ENCODE measurements at places on chromosomes 13 and 19. TPM values are rescaled to one million over a fixed set of nuclear protein-coding genes. Genes with fewer than 3 reads are reported as not detected.

DNA sequence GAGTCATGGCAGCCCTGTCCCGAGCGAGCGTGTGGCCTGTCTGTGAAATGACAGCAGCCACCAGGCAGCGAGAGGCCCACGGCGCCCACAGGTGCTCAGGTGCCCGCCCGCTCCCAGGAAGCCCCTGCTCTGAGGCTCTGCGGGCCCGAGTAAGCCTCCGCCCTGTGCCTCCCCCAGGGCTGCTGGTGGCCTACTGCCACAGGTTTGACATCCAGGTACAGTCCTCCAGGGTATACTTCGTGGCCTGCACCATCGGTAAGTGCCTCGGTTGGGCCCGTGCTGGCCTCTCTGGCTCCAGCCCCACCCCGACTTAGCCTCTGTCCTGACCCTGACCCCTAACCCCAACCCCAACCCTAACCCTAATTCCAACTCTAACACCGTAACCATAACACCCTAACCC, 15.0 kb upstream of the TMPRSS9 start:
- DNase-seq, result no peak

The MAP4K1 gene
- 5.0 TPM for polyA plus RNA-seq

- no peak for DNase-seq
These were observed 161.6 kb downstream of the ZIC5 start for GRCh38 chr13:99809926-99810325.

DNA sequence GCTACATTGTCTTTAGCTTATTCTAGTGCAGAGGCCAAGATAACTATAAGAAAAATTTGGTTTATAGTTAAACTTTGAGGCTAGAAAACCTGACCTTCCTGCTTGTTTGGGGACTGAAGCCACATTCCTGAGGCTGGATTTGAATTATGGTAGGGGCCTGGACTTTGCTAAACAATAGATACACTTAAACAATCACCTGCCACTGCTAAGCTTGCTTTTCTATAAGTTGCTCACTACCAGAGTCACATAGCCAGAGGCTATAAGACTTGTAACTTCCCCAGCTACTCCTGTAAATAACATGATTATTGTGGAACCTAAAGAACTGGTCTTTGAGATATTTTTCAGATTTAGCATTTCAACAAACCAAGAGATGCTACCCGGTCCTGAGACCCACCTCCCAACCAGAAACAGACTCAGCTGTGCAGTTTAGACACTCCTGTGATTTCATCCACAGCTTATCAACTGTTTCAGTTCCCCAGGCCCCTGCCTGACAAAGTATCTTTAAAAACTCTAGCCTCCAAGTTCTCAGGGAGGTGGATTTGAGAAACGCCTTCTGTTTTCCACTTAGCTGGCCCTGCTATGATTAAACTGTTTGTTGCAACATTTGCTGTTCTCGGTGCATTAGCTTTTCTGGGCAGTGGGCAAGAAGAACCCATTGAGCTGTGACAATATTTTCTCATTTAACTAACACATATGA, 77.7 kb downstream of the MIPEP start:
- DNase-seq, result no peak

DNA sequence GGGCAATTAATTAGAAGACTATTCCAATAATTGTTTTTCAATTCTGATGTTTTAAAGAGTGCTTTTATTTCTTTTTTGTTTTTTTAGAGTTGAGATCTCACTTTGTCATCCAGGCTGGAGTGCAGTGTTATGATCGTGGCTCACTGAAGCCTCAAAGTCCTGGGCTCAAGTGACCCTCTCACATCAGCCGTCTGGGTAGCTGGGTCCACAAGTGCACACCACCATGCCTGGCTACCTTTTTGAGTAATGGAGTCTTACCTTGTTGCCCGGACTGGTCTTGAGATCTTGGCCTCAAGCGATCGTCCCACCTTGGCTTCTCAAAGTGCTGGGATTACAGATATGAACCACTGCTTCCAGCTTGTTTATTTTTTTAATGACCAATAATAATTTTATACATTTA, 207.8 kb downstream of the NDFIP2 start:
- no peak for DNase-seq

The GPC6 gene
- polyA plus RNA-seq, result 47.9 TPM

DNA sequence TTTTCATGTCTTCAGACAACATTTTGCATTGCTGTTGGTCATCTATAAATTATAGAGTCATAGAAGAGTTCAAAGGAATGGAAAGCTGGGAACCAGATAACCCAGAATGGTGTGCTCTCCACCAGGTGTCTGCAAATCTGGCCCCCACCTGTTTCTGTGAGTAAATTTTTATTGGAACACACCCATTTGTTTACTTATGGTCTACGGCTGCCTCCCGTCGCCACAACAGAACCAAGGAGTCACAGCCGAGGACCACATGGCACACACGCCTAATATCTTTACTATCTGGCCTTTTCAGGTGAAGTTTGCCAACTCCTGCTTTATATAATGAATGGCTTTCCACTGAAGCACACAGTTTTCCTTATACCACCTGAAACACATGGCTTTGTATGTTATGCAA, 58.2 kb downstream of the EFNB2 start:
- no peak for DNase-seq

DNA sequence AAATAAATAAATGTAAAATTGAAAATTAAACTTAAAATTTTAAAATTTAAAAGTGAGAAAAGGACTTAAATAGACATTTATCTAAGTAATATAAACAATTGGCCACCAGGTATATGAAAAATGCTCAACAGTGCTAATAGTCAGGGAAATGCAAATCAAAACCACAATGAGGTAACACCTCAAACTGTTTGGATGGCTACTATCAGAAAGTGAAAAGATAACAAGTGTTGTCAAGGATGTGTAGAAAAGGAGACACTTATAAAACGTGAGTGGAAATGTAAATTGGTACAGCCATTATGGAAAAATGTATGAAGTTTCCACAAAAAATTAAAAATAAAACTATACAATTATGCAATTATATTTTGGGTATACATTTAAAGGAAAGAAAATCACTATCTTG, 752.2 kb downstream of the EFNB2 start:
- DNase-seq, result no peak

GRCh38 chr19:38616265-38616664, 1.5 kb downstream of the MAP4K1 start:
- no peak for DNase-seq

The ATF5 gene
- polyA plus RNA-seq, result 29.3 TPM

Measured in left renal cortex interstitium (tissue), 4 donors.